Peyer's patch (tissue), 4 donors: ENCODE measurements at places on chromosomes 1 and 21. TPM values are rescaled to one million over a fixed set of nuclear protein-coding genes. Genes with fewer than 3 reads are reported as not detected.

The RAB13 gene
- total RNA-seq: 16.1 TPM

The LRRC8D gene
- total RNA-seq: 41.5 TPM

The DNAJC11 gene
- 62.9 TPM for total RNA-seq

The C4BPA gene
- total RNA-seq: not detected

The LCE1F gene
- not detected for total RNA-seq

The FALEC gene
- total RNA-seq: not detected

The SMCP gene
- total RNA-seq: not detected

The MEGF6 gene
- 61.1 TPM for total RNA-seq

The KCNJ10 gene
- not detected for total RNA-seq

The TNFSF4 gene
- not detected for total RNA-seq

The OR14K1 gene
- total RNA-seq: not detected

The LRRC71 gene
- not detected for total RNA-seq

The CRABP2 gene
- 5.0 TPM for total RNA-seq

The RGS1 gene
- total RNA-seq: 149 TPM

- no peaks in the 10 kb centered on the region for H3K36me3 ChIP-seq
- H3K4me1 ChIP-seq: no peaks in the 10 kb centered on the region
- H3K27me3 ChIP-seq: no peaks in the 10 kb centered on the region
- no peak overlapping the region for H3K27ac ChIP-seq
- DNase-seq: no peak
- peak overlapping the region; percentile 38 for H3K4me3 ChIP-seq
Measured at GRCh38 chr21:17139696-17140095, 373.1 kb upstream of the CXADR start.

GRCh38 chr1:221937155-221937953 is 195.5 kb upstream of the DUSP10 start:
- no peak overlapping the region for H3K27ac ChIP-seq
- no peak for DNase-seq
- no peaks in the 10 kb centered on the region for H3K27me3 ChIP-seq
- H3K4me3 ChIP-seq: no peak overlapping the region
- no peaks in the 10 kb centered on the region for H3K36me3 ChIP-seq

- no peak overlapping the region for H3K4me3 ChIP-seq
- H3K27ac ChIP-seq: no peak overlapping the region
- H3K27me3 ChIP-seq: no peaks in the 10 kb centered on the region
- H3K36me3 ChIP-seq: no peaks in the 10 kb centered on the region
- H3K4me1 ChIP-seq: no peaks in the 10 kb centered on the region
Measured at GRCh38 chr1:168792142-168792541, 63.1 kb upstream of the DPT start.

- peak; percentile 91 for DNase-seq
- H3K4me3 ChIP-seq: no peak overlapping the region
- no peaks in the 10 kb centered on the region for H3K4me1 ChIP-seq
- H3K27ac ChIP-seq: no peak overlapping the region
- H3K36me3 ChIP-seq: no peaks in the 10 kb centered on the region
Measured at GRCh38 chr1:32413507-32414185, 19.4 kb upstream of the BSDC1 start.

DNA sequence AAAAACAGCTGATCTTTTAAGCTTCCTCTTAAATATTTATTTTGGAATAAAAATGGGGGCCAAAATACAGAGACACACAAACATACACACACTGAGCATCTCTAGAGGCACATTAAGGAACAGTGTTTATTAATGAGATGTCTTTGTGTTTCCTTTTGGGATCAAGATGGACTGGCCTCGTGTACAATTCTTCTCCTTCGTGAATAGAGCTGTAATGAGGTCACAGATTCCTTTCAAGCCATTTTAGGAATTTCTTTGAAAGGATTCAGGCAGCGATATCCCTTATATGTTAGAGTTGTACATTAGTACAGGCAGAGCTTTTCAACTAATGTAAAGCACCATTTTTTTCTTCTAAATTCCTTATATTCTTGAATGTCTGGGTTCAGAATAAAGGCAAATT is 295.7 kb downstream of the CHRM3 start:
- no peak overlapping the region for H3K27ac ChIP-seq
- H3K27me3 ChIP-seq: no peaks in the 10 kb centered on the region
- no peak overlapping the region for H3K4me3 ChIP-seq
- no peak for DNase-seq

GRCh38 chr1:229714964-229715603 is 89.0 kb downstream of the URB2 start:
- H3K27me3 ChIP-seq: no peaks in the 10 kb centered on the region
- no peak for DNase-seq
- no peak overlapping the region for H3K4me3 ChIP-seq
- no peak overlapping the region for H3K27ac ChIP-seq

- DNase-seq: no peak
- H3K27ac ChIP-seq: no peak overlapping the region
- no peaks in the 10 kb centered on the region for H3K4me1 ChIP-seq
- H3K4me3 ChIP-seq: no peak overlapping the region
- H3K36me3 ChIP-seq: no peaks in the 10 kb centered on the region
- no peaks in the 10 kb centered on the region for H3K27me3 ChIP-seq
Measured at GRCh38 chr1:220056374-220056773, 10.1 kb upstream of the EPRS1 start.

DNA sequence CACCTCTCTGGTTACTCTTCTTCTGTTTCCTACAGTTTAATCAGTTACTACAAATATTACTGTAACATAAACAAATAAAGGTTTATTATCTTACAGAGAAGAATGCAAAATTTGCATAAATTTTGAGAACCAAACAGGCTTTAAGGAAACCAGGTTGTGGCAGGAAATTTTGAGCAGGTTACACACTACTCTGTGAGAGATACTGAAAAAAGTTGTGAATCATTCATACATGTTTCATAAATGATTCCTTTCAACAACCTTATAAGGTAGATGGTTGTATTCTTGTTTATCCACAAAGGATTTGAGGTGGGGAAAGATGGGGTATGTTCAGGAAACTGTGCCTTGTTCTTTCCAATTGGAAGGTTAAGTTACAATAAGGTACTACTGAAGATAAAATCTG is 58.6 kb downstream of the MAST2 start:
- H3K4me3 ChIP-seq: no peak overlapping the region
- no peaks in the 10 kb centered on the region for H3K27me3 ChIP-seq
- DNase-seq: no peak
- H3K27ac ChIP-seq: no peak overlapping the region
- H3K4me1 ChIP-seq: peaks cover 7% of the 10 kb centered on the region
- no peaks in the 10 kb centered on the region for H3K36me3 ChIP-seq

GRCh38 chr1:212943393-212943710 is 7.0 kb upstream of the VASH2 start:
- H3K4me3 ChIP-seq: no peak overlapping the region
- no peaks in the 10 kb centered on the region for H3K27me3 ChIP-seq
- no peak for DNase-seq
- H3K27ac ChIP-seq: no peak overlapping the region
- no peaks in the 10 kb centered on the region for H3K36me3 ChIP-seq
- H3K4me1 ChIP-seq: no peaks in the 10 kb centered on the region

DNA sequence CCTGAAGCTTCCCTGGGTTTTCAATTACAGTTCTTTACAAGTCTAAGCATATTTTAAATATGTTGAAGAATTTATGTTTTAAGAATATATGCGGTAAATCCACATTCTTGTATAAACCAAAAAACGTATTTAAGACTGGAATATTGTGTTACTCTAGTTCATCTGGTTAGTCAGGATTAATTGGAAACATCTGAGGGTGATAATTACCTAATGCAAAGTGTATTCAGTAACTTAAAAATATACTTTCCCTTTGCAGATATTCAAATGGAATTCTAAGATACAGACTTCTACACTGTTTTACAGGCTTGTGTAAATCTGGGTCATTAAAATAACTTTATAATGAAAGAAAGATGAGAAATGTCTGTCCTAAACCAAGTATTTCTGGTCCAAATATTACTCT is 302.0 kb downstream of the VAV3 start:
- no peak overlapping the region for H3K4me3 ChIP-seq
- peaks cover 3% of the 10 kb centered on the region for H3K36me3 ChIP-seq
- DNase-seq: no peak
- no peaks in the 10 kb centered on the region for H3K27me3 ChIP-seq
- H3K27ac ChIP-seq: no peak overlapping the region

- H3K4me1 ChIP-seq: no peaks in the 10 kb centered on the region
- H3K36me3 ChIP-seq: no peaks in the 10 kb centered on the region
- H3K4me3 ChIP-seq: no peak overlapping the region
- no peak overlapping the region for H3K27ac ChIP-seq
Measured at GRCh38 chr1:156801409-156802121, 15.1 kb downstream of the SH2D2A start.

DNA sequence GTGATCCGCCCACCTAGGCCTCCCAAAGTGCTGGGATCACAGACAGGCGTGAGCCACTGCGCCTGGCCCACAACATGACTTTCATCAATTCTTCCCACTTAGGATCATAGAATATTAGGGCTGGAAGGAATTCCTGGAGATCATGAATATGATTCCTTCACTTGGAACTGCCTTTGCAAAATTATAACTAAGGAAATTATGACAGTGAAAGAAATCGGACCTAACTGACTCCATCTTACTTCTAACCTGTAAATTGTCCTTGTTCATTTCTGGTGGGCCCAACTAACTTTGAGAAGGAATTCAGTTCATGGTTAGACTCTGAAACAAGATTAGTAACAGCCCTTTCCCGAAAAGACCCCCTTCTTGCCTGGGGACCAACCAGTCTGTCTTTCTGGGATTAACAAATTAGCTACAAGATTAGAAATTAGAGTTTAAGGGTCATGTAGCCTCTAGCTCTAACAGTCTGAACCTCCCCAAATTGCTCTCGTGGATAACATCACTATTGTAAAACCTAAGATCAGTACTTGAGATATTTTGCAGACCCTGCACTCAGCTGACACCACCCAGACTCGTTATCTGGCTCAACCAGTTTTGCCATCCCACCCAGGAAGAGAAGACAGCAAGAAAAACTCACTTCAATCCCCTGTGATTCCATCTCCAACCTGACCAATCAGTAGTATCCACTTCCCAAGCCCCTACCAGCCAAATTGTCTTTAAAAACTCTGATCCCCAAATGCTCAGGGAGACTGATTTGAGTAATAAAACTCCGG is 14.7 kb downstream of the ZBTB8OS start:
- no peaks in the 10 kb centered on the region for H3K27me3 ChIP-seq
- peaks cover 28% of the 10 kb centered on the region for H3K36me3 ChIP-seq
- DNase-seq: no peak
- H3K4me3 ChIP-seq: no peak overlapping the region
- H3K4me1 ChIP-seq: no peaks in the 10 kb centered on the region
- H3K27ac ChIP-seq: no peak overlapping the region

GRCh38 chr21:45906859-45907258 is 74.7 kb upstream of the COL6A1 start:
- no peaks in the 10 kb centered on the region for H3K36me3 ChIP-seq
- H3K27ac ChIP-seq: no peak overlapping the region
- H3K27me3 ChIP-seq: no peaks in the 10 kb centered on the region
- H3K4me3 ChIP-seq: no peak overlapping the region
- no peak for DNase-seq

DNA sequence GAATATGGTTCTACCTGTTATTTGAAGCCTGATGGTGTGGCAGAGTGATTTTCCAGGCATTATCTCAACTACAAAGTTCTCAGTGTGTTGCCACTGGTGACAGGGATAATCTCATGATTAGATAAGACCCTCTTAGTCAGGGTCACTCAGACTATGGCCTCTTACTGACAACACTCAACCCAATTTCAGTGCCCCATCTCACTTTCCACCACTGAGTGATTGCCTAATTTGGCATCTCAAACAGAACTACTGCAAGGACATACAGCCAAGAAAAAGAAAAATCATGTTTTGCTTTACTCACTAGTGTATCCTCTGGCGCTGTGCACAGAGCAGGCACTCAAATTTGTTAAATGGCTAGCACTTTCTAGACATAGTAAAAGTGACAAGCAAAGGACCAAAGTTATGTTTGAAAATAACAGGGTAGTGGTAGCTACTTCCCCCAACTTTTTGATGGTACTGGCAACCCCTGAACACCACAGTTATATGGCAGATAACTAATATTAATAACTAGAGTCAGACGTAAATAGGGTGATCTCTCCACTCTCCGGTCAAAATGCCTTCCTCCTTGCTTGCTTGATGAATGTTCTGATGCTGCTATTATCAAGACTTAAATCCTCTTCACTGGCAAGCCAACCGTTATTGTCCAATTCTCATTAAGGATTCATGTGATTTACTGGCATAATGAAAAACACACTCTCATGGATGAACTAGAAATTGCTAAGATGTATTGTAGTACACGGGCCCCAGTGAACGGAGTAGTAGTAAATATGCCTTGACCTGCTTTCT is 37.1 kb upstream of the SLC30A10 start:
- peaks cover 26% of the 10 kb centered on the region for H3K36me3 ChIP-seq
- H3K27me3 ChIP-seq: no peaks in the 10 kb centered on the region
- no peak overlapping the region for H3K27ac ChIP-seq

DNA sequence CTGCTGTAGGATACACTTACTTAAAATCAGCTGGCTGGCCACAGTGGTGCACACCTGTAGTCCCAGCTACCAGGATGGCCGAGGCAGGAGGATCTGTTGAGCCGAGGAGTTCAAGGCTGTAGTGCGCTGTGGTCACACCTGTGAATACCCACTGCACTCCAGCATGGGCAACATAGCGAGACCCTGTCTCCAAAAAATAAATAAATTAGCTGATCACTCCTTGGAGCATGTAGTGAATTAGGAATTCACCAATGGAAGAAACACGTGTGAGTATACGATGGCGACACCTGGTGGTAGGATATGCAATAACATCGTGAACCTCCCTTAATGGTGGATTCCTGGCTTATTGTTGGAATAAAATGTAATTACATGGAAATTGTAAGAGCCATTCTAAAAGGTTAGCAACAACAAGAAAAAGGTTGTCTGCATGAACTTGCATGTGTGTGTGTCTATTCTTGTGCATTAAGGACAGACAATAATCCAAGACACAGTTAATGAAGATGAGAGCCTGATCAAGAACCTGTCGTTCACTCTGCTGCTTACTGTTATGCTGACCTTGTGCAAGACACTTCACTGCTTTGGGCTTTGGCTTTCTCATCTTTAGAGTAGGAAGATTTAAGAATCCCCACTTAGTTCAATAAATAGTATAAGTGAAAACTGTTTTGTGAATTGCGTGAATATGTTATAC is 38.6 kb upstream of the COX20 start:
- H3K27me3 ChIP-seq: no peaks in the 10 kb centered on the region
- peak; percentile 86 for DNase-seq
- no peaks in the 10 kb centered on the region for H3K4me1 ChIP-seq
- no peak overlapping the region for H3K27ac ChIP-seq
- H3K4me3 ChIP-seq: no peak overlapping the region
